Activated CD8-positive, alpha-beta memory T cell treated with anti-CD3 and anti-CD28 coated beads for 48 hours (primary cell): ENCODE measurements at places on chromosomes 16 and 17.

GRCh38 chr16:49952386-49952785 is 72.6 kb upstream of the CNEP1R1 start:
- DNase-seq: no peak

DNA sequence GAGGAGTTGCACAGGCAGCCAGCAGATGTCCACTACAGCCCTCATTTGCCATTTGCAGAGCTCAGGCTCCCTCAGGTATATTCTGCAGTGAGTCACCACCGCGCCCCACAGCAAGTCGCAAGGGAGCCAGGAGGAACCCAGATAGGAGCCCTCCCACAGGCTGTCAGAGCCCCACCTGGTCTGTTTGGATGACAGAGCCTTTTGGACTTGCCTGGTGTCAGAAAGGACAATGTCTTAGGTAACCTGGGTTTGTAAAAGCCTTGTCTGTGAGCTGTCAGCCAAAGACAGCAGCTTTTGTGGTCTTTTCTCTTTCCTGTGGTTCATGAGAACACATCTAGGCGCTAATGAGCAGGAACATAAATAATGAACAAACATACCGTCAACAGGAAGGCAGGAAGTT is 70.9 kb downstream of the GNAO1 start:
- DNase-seq: no peak

DNA sequence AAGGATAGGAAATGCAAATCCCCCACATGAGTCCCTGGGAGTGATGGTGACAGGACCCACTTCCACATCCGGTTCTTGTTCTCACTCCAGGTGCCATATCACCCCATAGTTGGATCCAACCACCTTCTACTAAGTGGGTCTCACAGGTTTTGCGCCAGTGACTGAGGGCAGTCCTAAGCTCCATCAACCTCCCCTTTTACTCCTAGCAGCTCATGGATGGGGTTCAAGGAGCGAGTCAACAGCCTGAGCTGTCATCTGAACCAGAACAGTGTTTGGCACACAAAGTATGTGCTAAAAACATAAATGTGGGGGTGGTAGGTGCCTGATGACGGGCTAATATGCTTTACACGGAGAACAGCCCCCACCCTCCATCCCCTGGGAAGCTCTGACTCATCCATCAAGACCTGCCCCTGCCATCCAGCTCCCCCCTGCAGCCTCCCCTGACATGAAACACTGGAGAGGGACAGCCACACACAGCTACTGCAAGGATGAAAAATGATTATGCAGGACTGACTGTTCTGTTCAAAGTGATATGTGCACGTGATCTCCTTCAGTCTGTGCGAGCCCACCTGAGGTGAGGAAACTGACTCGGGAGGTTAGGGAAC is 143.2 kb upstream of the CDH5 start:
- DNase-seq: no peak

- no peak for DNase-seq
Observed at GRCh38 chr16:53822936-53823529, 119.1 kb downstream of the FTO start.

- DNase-seq: no peak
Observed at GRCh38 chr17:75260641-75261335, 618 bp downstream of the GGA3 start.

GRCh38 chr16:80526418-80527061 is 14.3 kb upstream of the DYNLRB2 start:
- DNase-seq: no peak

DNA sequence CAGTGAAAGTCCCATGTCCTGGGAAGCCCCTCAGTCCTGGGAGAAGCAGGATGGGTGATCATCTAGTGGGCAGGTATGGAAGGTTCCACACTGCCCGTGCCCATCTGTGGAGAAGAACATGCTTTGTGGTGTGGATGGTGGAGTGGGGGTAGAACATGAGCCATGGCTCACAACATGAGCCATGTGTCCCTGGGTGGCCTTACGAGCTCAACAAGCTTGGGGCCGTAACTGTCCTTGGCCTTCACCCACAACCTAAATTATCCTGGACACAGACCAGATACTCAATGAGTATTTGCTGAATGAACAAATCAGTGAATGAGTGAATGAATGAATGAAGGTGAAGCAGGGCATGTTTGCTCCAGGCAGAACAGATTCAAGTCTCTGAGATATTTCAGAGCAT is 13.5 kb downstream of the SOX8 start:
- no peak for DNase-seq

- peak; percentile 60 for DNase-seq
Observed at GRCh38 chr16:88442727-88443576, 10.1 kb upstream of the ZFPM1 start.

- no peak for DNase-seq
Observed at GRCh38 chr16:68782198-68783174, 45.4 kb downstream of the CDH1 start.

GRCh38 chr17:38749223-38750043 is 1.3 kb upstream of the PCGF2 start:
- DNase-seq: no peak

- no peak for DNase-seq
Observed at GRCh38 chr17:41131979-41132378, 8.0 kb upstream of the KRTAP4-12 start.
